Substantia nigra (tissue), 51 donors: ENCODE measurements at places on chromosomes 1 and 21.

GRCh38 chr1:69201716-69202115 is 366.0 kb upstream of the LRRC7 start:
- no peak for DNase-seq

GRCh38 chr1:5385956-5386355 is 606.3 kb downstream of the NPHP4 start:
- DNase-seq, result no peak

GRCh38 chr1:78980511-78980910 is 26.0 kb downstream of the ADGRL4 start:
- DNase-seq, result no peak

DNA sequence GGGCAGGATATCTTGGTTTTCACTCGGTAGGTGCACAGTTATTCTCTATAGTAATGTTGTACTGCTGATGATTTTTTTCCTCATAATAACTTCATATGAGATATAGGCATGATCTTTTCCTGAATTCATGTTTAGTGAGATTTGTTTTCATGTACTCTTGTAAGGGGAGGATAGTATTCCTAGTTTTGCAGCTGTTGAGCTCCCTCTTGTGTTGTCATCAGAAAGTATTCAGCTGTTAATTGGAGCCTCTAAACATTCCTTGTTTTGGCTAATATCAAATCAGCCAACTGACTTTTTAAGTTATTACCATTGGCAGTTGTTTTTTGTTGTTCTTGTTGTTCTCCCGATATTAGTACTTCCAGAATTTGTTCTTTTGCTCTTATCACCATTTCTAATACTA is 24.4 kb downstream of the OR10R2 start:
- no peak for DNase-seq

DNA sequence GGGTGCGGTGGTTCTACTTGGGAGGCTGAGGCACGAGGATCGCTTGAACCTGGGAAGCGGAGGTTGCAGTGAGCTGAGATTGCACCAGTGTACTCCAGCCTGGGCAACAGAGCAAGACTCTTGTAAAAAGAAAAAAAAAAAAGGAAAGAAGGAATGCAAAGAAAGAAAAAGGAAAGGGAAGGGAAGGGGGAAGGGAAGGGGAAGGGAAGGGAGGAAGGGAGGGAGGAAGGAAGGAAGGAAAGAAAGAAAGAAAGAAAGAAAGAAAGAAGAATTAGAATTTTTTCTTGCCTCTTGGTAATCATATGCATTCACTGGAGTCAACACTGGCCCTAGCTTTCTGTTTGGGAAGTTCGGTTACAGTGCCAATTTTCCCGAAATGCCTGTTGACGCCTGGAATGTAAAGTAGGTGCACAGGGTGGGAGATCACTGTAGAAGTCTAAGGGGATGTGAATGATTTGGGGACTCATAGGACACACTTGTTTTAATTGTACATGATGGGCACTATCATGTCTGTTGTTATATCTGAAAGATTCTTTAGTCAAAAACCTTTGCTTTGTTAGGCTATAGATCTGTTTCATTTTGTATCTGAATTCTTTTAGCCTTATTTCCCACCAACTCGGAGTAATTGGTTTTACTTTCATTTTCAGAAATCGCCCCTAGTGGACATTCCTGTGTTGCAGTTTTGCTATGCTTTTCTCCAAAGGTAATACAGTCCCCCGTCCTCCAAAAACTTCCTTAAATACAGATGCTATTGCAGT is 59.8 kb upstream of the MORC3 start:
- DNase-seq, result peak; percentile 18

DNA sequence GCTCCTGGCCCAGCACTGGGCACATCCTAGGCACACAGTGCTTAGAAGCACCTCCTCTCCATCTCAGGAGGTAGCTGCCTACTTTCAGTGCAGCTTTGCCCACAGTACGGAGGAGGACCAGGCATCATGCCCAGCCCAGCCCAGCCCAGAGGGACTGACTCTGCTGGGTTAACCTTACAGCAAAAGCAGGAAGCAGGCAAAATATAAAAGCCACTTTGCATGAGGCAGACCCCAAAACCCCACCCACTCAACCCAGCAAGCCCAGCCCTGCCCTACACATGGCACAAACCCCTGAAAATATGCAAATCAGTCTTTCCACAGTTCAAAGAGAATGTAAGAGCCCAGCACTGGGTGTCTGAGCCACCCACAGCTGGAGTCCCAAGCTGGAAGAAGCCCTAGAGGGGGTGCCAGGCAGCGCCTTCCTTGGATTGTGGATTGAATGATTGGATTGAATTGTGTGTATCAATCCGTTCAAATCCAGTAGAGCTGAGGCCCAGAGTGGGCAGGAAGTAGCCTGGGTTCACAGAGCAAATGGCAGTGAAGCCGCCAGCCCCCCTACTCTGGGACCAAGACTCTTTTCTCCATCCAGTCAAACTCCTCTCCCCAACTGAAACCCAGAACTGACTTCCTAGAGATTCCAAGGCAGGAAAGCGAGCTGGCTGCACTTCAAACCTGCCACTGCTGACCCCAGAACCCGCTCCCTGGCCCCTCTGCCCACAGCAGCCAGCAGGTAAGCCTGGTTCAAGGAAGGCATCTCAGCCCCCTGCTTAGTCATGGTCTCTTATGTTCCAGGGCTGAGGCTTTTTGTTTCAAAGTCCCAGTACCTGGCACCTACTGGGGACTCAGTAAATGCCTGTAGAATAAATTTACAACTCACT is 117.7 kb downstream of the LACTBL1 start:
- no peak for DNase-seq

- DNase-seq, result no peak
These were observed 170.9 kb upstream of the IVNS1ABP start for GRCh38 chr1:185487936-185488335.

- DNase-seq, result no peak
These were observed 616.1 kb upstream of the ADAMTS5 start for GRCh38 chr21:27582948-27583430.

DNA sequence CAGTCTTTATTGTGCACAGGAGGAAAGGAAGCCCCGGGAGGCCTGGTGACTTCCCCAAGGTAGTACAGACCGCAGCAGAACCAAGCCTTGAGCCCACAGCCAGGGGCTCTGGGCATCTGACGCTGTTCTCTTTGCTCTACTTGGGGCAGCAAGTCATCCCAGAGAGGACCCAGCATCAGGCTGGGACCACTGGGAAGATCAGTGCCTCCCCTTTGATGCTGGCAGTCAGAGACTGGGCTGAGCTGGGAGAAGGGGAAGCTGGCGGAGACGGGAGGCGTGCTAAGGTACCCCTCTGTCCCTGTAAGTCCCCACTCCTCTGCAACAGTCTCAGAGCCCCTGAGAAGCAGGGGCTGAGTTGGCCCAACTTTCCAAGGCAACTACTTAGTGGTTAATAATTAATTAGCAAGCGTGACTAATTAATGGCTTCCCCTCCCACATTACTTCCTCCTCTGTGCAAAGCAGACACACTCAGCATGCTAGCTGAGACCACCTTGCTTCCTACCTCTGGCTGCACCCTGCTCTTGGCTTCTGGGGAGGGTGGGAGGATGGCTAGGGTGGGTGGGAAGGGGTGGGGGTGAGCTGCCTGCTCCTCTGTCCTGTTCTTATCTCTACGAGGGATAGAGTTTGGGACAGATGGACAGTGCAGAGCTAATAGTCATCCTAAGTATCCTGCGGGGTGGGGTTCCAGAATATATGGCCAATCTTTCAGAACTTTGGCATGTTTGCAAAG is 1.3 kb downstream of the INAVA start:
- no peak for DNase-seq
